ENCODE measurements at places on chromosomes 5 and 9.

- DNase-seq, result no peak
These were observed 27.5 kb downstream of the FSD1L start for GRCh38 chr9:105475302-105475701.

DNA sequence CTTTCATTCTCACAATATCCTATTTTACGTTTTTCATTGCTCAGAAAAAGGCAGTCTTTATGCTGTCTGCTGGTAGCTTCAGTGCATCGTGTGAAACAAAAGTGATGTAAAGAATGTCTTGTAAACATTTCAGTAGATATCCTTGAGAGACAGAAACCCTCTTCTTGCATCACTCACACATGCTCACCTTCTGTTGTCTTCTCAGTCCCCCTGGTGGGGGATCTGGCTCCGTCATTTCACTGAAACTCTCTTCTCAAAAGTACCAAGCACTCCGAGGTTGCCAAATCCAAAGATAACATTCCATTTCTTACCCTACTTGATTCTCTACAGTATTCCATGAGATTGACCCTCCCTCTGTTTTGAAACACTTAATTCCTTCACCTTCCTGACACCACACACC, 46.1 kb upstream of the PCA3 start:
- DNase-seq, result no peak

DNA sequence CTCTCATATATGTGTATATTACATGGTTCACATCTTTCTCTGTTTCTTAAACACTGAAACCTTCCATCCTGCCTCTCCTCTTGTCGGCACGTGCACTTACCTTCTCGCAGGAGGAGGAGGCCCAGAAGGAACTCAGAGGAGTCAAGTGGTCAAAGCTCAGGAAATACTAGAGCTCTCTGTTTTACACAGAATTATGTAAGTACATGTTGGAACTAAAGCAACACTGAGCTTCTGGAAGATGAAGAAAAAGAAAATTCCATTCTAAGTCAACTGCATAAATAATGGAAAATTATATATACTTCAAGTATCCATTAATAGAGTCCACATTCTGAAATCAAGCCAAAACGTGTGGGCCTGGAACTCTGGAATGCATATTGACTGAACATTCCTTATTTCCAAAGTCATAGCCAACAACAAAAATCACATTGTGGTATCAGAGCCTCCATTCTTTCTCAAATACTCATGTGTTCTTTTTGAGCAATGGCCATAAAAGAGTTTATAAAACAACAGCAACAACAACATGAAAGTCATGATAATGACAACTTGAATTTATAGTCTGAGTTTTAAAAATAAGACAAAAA, 121.5 kb upstream of the RAI14 start:
- DNase-seq, result no peak

DNA sequence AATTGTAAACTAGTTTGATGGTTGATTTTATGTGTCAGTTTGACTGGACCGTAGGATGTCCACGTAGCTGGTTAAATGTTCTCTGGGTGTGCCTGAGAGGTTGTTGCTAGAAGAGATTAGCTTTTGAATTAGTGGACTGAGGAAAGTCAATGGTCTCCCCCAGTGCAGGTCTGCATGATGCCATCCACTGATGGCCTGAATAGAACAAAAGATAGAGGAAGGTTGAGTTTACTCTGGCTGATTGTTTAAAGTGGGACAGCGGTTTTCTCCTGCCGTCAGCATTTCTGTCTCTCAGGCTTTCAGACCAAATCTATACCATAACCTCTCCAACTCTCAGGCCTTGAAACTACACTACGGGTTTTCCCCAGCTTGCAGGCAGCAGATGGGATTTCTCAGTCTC, 899.2 kb upstream of the WWC1 start:
- DNase-seq, result no peak

- DNase-seq, result no peak
These were observed 307.7 kb upstream of the ZNF608 start for GRCh38 chr5:125054146-125054545.

Measured in stimulated activated CD4-positive, alpha-beta T cell treated with anti-CD3 and anti-CD28 coated beads, TNF-alpha, amount 100 ng/mL, for 1 hour (primary cell).